ENCODE measurements at places on chromosomes 2 and 18. TPM values are rescaled to one million over a fixed set of nuclear protein-coding genes. Genes with fewer than 3 reads are reported as not detected.

DNA sequence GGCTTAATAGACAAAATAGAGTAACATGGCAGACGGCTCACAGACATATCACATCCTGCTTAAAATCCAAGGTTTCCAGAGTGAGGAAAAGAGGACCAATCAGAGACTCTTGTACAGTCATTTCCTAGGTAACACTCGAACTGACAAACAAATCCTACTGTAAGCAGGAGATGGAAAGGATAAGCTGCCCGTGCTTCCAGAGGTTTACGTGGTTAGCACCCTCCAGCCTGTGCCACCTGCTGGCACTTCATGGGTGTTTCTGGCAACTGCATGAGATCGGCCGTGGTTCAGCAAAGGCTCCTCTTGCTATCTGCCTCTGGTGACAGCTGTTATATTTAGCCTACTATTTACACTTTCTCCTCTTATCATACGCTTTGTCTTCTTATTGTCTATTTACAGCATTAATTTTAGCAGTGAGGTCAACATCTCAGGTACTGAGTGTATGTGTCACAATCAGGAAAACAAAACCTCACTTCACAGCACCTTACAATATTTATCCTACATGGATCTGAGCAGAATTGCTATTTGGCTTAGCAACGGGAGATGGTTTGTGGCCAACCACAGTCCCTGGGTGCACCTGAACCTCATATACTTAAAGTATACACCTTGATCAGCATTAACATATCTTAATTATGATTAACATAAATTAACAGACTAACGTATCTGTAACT, 226.9 kb downstream of the TMEM163 start:
- DNase-seq: peak; percentile 15

DNA sequence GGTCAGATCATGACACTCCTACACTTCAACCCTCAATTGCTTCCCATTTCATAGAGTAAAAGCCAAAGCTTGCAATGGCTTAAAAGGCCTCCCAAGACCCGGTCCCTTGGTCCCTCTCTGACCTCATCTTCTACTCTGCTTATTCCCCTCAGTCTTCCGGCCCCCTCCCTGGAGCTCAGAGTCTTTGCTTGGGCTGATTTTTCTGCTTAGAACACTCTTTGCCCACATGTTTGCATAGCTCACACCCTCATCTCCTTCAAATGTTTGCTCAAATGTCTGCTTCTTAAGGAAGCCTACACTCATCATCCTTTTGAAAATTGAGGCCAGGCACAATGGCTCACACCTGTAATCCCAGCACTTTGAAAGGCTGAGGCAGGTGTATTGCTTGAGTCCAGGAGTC, 65.6 kb upstream of the CAPN13 start:
- no peak for DNase-seq

DNA sequence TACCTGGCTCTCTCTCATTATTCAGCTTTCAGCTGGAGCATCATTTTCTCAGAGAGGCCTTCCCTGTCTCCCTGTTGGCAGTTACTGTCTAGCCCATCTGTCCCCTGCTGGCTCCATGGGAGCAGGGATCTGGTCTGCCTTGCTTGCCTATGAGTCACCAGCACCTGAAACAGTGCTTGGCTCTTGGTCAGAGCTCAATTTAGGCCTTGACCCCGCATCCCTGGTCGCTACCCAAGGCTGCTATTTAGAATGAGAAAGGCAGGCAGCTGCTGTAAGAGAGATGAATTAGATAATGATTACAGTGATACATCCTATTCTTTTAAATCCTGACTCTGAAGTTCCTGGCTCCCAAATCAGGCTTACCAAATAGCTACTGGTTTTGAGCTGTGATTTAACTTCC, 32.9 kb downstream of the KCNE4 start:
- DNase-seq: no peak

DNA sequence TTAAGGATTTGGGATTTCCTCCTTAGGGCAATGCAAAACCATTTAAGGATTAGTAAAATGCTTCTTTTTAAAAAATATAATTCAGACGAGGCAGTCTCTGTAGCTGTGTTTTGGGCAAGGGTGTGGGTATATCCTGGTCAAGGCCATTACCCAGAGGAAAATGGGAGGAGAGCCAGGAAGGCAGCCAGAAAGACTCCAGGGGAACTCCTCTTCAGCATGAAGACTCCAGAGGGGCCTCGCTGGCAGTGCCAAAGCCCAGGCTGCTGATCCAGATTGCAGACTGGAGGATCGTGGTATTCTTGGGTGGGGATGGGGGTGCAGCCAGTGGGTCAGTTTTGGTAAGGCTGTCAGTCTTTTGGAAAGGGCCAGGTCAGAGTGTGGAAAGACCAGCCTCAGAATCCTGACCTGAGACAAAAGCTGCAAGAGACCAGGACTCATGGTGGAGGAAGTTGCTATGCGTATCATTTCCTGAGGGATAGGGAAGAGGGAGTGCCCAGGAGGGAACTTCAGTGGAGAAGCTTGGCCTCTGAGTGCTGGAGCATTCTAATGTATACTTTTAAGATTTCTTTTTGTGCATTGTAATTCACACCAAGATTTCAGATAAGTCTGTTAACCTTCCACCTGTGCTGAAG, 20.9 kb upstream of the RAB11FIP5 start:
- no peak for DNase-seq

- DNase-seq: no peak
Observed at GRCh38 chr2:150091846-150092245, 395.6 kb downstream of the RND3 start.

DNA sequence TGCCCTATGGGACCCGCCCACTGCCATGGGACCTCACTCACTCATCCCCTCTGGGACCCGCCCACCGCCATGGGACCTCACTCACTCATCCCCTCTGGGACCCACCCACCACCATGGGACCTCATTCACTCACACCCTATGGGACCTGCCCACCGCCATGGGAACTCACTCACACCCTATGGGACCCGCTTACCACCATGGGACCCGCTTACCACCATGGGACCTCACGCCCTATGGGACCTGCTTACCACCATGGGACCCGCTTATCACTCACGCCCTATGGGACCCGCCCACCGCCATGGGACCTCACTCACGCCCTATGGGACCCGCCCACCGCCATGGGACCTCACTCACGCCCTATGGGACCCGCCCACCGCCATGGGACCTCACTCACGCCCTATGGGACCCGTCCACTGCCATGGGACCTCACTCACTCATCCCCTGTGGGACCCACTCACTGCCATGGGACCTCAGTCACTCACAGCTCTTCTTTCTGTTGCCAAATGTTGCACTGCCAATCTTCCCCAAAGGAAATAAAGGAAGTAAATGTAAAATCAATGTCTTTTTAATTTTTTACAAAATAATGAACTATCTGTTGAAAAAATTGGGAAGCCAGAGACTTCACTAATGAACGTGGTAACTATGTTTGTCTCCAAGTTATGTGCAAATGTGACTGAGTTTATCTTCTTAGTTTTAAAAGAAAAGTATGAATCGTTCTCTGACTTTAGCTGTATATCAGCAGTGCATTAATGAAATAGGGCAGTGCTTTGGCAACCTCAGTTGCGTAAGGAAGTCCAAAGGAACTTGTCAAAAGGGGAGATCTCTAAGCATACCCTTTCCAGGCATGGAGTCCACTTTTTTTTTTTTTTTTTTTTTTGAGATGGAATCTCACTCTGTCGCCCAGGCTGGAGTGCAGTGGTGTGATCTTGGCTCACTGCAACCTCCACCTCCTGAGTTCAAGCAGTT, 101.5 kb upstream of the MGAT5 start:
- no peak for DNase-seq

GRCh38 chr2:72367530-72368225, 220.0 kb upstream of the CYP26B1 start:
- DNase-seq: peak; percentile 92

GRCh38 chr2:1051075-1051474, 100.4 kb downstream of the SNTG2 start:
- peak; percentile 51 for DNase-seq

DNA sequence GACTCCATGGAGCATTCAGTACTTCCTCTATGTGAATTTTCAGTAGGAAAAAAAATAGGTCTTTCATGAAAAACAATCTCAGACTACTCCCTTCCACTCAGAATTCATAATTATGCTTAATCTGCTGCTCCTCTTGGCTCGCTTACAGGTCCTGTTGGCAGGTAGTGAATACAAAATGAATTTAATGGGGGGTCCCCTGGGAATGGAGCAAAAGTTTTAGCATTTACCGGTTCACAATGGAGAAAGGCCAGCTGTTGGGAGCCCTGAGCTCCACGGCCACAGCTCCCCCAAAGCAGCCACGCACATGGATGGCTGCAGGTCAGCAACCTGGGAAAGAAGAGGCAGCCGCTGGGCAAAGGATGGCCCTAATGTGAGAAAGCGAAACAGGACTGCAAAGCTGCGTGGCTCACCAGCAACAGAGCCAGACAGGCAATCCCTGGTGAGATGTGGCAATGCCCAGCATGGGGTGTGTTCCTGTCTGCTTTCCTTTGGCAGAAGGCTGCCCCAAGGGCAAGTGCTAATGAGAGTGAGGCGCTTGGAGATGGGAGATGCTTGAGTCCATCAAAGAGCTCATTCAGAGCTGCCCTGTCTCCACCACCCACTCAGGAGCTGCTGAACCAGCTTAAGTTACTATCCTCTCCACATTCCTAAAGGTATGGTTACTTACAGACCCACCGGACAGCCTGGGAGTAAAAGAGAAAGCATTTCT, 447.4 kb downstream of the EPHA4 start:
- peak; percentile 95 for DNase-seq

DNA sequence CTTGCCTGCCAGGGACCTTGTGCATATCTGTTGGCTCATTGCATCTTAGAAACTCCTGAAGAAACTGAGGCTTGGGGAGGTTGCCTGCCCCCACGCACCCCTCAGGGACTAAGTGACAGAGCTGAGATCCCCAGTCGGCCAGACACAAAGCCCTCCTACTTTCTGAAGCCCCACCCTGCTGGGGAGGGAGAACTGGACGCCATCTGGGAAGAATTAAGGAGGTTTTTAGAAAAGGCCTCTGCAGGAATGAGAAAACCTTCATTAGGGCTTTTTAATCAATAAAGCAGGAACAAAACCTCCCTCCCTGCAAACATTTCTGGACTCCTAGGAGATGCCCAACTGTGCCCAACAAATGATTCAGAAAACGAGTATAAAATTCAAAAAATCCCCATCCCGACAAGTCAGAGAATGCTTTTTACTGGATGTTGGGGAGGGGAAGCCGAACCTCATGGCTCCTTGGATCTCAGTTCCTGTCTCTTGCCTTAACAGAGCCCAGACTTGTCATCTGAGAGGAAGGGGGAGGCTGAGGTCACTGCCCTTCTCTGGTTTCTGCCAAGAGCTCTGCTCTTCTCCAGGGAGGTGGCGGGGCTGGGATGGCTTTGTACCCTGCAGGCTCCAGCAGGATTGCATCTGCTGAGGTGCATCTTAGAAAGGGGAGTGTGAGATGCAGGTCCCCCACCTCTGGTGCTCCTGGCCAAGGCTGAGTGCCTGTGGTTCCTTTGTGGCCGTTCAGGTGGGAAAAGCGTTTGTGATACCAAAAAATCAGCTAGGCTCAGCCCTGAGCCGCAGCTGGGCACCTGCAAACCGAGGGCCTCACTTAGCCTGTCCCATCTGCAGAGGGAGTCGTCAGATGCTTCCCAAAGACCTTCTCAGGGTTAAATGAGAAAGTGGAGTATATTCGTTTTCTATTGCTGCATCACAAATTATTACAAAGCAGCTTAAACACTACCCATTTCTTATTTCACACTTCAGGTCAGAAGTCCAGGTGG, 142.4 kb downstream of the ZFP36L2 start:
- DNase-seq: no peak

The HOXD1 gene
- 10.3 TPM for total RNA-seq

The SPP2 gene
- total RNA-seq: not detected

- DNase-seq: no peak
Observed at GRCh38 chr18:13481820-13482617, 244.3 kb downstream of the FAM210A start.

The TLX2 gene
- 0.55 TPM for total RNA-seq

The GREB1L gene
- total RNA-seq: 0.50 TPM

The CRYGA gene
- not detected for total RNA-seq

- DNase-seq: no peak
Observed at GRCh38 chr2:29576231-29576630, 345.2 kb downstream of the ALK start.

The SEPTIN10 gene
- total RNA-seq: 26.5 TPM

DNA sequence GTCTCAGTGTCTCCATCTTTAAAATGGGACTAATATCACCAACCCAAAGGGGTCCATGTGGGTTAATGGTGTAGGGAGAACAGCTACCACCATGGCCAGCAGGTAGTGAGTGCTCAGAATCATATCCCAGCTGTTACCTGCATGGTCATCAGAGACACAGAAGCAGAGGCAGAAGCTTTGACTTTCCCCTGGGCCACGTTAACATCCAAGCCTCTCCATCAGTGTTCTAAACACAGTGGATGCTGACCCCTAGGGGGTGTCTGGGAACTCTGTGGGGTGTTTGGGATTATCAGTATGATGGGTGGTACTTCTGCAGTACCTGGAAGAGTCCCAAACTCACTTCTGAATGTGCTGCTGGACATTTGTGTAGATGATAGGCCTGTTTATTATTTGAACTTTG, 93.6 kb downstream of the GYPC start:
- peak; percentile 41 for DNase-seq

DNA sequence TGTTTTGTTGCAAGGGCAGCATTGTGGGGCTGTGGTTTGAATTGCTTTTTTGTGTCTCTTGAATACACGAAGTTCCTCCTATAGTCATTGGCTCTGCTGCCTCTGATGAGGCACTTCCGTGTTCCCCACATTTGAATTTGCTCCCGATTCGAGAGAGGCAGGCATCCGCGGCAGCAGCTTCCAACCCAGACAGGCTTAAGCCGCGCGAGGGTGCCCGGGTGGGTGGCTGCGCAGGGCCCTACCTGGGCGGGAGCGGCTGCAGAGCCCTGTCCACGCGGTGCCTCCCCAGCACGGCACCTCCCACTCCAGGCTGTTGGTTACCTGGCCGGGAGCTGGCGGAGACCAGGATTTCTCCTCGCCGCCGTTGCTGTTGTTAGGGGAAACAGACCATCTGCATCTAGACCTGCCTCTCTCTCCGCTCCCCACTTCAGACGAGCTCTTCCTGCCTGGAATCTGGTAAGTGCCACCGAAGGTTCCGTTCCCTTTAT, 151.3 kb downstream of the NEDD4L start:
- no peak for DNase-seq

- peak; percentile 37 for DNase-seq
Observed at GRCh38 chr2:27920148-27920885, 29.8 kb downstream of the BABAM2 start.

DNA sequence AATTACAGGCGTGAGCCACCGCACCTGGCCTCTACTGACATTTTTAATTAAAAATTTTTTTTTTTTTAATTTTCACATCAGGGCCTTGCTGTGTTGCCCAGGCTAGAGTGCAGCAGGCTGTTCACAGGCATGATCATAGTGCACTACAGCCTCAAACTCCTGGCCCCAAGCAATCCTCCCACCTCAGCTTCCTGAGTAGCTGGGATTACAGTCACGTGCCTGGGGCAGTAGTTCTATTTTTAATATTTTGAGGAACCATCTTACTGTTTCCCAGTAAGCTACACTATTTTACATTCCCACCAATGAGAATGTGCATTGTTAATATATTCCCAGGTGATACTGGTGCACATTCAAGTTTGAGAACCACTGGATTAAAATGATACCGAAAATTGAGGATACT, 92.7 kb downstream of the WDSUB1 start:
- no peak for DNase-seq
